ENCODE measurements at places on chromosomes 13 and 19.

- H3K36me3 ChIP-seq = peaks cover 28% of the 10 kb centered on the region
- DNase-seq = peak; percentile 97
- no peaks in the 10 kb centered on the region for H3K27me3 ChIP-seq
These were observed at the start of gene CCDC9 for GRCh38 chr19:47255879-47256692. CCDC9 (plus strand) TSS chr19:47256525; CDS start chr19:47258401, 1,876 bp downstream.

DNA sequence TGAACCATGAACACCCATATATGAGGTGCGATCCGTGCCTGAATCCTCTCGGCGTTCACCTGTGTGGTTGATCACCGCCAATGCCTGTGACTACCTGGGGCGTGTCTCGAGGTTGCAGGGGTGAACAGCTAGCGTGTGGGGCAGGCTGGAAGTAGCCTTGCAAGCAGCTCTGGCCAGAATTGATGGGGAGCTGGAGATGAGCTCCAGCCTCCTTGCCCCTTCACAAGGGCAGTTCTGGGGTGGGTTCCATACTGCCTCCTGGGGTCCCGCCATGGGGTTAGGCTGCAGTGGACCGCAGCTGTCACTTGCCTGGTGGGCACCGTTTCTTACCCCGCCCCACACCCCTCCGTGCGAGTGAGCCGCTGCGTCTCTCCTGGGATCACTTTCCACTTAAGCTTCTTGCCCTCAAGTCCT is 154.5 kb upstream of the SOX1 start:
- H3K27ac ChIP-seq = no peak overlapping the region
- H3K27me3 ChIP-seq = no peaks in the 10 kb centered on the region
- H3K4me1 ChIP-seq = no peaks in the 10 kb centered on the region
- peak; percentile 38 for DNase-seq

- H3K27ac ChIP-seq = no peak overlapping the region
- H3K4me1 ChIP-seq = no peaks in the 10 kb centered on the region
- H3K4me3 ChIP-seq = no peak overlapping the region
- no peaks in the 10 kb centered on the region for H3K27me3 ChIP-seq
- no peak for DNase-seq
These were observed 99.8 kb downstream of the WDFY2 start for GRCh38 chr13:51684076-51684475.

GRCh38 chr19:11767633-11768133 is 883 bp downstream of the ZNF441 start:
- H3K4me3 ChIP-seq = peak overlapping the region; percentile 78
- H3K27ac ChIP-seq = peak overlapping the region; percentile 92
- H3K4me1 ChIP-seq = peaks cover 20% of the 10 kb centered on the region
- H3K36me3 ChIP-seq = no peaks in the 10 kb centered on the region
- H3K27me3 ChIP-seq = no peaks in the 10 kb centered on the region
- DNase-seq = peak; percentile 58

- H3K4me1 ChIP-seq = no peaks in the 10 kb centered on the region
- H3K27me3 ChIP-seq = no peaks in the 10 kb centered on the region
- H3K4me3 ChIP-seq = no peak overlapping the region
These were observed 22.3 kb upstream of the DPP9 start for GRCh38 chr19:4745986-4746385.

DNA sequence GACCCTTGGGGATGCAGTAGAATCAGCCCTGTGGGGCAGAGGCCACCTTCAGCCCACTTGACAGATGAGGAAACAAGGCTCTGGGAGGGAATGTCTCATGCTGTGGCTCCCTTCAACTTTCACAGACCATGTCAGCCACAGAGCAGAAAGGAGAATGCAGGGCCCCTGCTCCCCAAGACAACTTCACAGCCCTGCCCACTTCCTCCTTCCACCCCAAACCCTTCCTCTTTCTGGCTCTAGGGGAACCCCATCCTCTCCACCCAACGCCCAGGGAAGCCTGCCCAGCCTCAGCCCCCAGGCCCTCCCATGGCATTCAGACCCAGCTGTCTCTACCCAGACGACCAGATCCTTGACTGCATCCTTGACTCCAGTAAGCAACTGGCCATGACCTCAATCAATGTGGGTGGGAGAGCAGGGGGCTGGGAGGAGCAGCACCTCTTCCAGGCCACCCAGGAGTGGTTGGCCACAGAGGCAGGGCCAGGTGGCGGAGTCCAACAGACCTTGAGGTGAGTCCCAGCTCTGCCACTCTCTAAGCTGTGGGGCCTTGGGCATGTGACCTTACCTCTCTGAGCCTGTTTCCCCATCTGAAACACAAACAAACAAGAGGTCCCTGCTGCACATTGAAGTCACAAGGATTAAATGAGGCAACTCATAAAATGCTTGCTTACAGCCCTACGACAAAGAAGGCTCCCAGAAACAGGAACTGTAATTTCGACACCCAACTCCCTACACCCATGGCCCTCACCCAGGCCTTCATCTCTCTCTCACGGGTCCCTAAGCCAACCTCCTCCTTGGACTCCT is 15.8 kb downstream of the DEDD2 start:
- H3K4me3 ChIP-seq = no peak overlapping the region
- DNase-seq = no peak
- peak overlapping the region; percentile 19 for H3K27ac ChIP-seq
- no peaks in the 10 kb centered on the region for H3K4me1 ChIP-seq

Measured in right atrium auricular region (tissue), 2 donors.